Posterior cingulate gyrus (tissue), 11 donors: ENCODE measurements at places on chromosomes 5 and 9.

GRCh38 chr5:40618926-40619325, 60.8 kb upstream of the PTGER4 start:
- DNase-seq, result no peak

DNA sequence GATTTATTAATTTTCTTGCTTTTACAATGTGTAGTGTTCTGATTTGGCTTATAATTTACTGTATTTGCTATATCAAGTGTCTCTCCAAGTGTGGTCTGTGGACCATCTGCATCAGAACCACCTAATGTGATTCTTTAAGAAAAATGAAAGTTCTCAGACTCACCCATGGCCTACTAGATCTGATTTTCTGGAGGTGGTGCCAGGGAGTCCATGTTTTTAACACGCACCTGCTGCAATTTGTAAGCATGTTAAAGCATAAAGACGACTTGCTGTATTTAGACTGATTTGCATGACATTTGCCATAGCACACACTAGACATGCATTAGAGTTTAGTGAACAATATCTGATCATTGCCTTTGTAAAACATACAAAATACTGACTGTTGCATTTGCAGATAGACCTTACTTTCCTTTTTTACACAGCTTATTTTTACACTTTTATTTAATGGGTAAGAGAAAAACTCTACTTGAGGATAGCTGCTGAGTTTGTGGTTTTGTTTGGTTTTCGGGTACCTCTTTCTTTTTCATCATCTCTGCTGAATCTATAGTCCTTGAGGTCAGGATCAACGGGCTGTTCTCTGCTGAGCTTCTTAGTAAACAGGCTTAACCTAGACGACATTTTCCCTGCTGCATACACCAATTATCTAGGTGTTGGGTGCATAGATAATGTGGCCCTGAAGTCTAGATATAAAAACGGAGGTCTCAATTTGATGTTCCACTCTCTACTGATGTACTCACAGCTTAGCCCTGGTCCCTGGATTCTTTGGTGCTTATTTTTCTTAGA, 138.0 kb upstream of the ZNF366 start:
- no peak for DNase-seq

GRCh38 chr9:84862810-84863287, 193.3 kb downstream of the NTRK2 start:
- DNase-seq, result no peak

GRCh38 chr5:160513485-160513884, 91.8 kb downstream of the PTTG1 start:
- DNase-seq, result no peak

DNA sequence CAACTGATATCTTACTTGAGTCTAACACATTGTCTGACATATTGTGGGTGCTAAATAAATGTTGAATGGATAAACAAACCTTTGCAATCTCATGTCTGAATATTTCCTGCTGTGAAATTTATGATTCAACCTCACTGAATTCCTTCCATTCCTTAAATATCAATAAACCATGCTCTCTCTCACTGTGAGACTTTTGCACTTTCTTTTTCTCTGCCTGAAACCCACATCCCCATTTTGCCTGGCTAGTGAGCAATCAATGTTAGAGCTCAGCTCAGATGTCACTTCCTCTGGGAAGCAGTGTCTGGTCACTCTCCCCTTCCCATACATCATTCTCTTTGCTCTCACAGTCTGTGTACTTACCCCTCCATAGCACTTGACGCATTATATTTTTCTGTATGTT, 383.7 kb upstream of the TRPC7 start:
- no peak for DNase-seq

DNA sequence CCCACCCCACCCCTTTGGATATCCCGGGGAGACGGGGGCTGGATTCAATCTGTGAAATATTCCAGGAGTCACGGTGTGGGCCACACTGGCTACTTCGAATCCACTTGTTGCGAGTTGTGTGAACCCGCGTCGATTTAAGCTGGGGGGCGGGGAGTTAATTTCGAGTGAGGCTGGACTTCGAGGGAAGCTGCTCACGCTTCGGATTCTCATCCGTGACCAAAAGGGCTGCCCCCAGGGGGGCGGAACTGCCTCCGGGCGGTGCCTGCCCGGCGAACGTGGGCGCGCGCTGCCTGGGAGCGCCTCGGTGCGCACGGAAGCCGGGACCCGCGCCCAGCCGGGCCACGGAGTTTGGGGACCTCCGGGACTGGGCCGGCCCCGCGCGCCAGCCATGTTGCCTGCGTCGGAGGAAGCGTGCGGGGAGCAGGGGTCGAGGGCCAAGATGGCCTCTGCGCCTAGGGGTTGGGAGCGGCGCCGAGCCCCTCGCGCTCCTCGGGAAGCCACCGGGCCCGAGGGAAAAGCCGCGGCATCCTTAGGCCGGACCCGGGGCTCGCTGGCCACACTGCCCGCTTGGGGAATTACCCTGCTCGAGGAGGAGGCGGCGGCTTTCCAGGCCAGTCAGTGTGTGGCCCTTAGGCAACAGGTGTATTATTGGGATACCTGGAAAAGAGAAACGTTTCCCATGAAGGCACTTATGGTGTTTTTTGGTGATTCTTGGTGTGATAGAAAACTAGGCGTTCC, 975 bp downstream of the OCLN start:
- DNase-seq, result no peak

DNA sequence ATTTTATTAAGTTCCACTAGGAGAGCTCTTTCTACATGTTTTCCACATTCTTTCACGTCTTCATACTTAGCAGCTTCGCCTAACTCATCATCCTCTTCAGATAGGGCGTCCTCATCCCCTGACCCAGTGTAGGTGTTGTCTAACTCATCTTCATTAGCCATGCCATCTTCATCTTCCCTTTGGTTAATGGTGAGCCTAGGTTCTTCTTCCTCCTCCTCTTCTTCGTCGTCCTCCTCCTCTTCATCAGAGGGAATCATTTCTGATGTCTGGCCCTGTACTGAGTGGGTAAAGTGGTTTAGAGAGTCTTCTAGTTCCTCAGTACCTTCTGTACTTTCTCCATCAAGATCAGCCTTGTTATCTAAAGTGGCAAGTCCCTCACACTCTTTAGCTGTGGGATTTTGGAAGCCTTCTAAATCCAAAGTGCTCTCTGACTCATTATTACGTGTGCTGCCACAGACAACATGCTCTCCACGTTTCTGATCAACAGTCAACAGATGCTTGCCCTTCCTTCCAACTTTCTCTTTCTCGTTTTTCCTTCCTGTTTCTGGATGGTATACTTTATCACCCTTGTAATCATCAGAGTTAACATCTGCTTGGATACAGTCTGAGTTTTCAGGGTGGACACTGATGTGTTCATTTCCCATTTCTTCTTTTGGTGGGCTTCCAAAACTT, 31.1 kb downstream of the TUT7 start:
- no peak for DNase-seq

DNA sequence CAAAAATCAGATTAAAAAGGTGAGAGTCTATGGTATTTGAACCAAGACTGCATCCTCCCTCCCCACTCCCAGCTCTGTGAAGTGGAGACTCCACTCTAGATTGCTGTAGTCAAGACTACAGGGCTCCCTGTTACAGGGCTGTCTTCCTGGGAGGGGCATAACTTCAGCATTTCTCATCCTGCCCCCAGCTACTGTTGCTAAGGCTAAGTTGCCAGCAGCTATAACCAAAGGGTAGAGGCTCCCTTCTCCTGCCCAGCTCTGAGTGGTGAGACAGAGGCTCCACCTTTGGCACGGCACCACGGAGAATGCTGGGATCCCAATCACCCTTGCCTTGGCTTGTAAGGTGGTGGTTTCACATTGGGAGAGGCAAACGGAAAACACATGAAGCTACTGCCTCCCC, 39.2 kb upstream of the GCNT4 start:
- no peak for DNase-seq

DNA sequence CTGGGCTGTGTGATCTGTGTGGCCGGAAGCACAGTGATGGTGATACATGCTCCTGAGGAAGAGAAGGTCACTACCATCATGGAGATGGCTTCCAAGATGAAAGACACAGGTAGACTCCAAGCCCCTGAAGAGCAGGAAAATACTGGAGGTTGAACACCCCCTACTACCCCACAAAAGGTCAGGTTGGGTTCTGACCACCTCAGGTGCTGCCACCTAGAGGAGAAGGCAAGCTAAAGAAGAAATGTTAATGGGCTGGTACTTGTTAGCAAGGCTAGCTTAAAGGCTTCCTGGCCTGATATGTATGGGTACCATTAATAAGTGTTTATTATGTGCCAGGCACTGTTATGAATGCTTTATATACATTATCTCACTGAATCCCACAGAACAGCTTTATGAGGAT, 11.7 kb downstream of the NIPAL4 start:
- DNase-seq, result no peak

DNA sequence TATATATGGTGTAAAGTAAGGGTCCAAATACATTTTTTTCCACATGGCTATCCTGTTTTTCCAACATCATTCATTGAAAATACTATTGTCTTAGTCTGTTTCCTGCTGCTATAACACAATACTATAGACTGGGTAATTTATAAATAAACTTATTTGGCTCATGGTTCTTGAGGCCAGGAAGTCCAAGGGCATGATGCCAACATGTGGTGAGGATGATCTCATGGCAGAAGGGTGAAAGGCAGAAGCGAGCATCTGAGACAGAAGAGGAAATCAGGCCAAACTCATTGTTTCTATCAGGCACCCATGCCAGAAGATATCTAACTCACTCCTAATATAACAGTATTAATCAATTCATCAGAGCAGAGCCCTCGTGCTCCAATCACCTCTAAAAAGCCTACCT, 42.6 kb downstream of the ANKRD55 start:
- no peak for DNase-seq

DNA sequence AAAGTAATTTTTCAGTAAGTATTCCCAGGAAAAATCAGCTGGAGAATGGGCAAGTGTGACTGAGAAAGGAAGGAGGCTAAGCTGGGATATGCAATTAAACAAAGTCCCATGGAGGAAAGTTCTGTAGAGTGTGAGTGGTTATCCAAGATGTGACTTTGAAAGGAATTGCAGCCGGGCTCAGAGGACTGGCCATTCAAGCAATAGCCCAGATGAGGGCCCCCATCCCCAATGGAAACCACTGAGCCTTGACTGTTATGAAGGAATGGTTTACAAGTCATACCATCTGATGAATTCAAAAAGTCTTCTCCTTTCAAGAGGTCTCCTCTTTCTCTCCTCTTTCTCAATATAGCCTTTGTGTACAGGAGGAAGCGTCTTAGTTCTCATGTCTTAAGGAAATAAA, 6.5 kb downstream of the LVRN start:
- DNase-seq, result no peak

GRCh38 chr9:119026120-119026519, 343.1 kb downstream of the BRINP1 start:
- DNase-seq, result peak; percentile 91

GRCh38 chr5:174172566-174172965, 127.1 kb downstream of the NSG2 start:
- DNase-seq, result peak; percentile 52

DNA sequence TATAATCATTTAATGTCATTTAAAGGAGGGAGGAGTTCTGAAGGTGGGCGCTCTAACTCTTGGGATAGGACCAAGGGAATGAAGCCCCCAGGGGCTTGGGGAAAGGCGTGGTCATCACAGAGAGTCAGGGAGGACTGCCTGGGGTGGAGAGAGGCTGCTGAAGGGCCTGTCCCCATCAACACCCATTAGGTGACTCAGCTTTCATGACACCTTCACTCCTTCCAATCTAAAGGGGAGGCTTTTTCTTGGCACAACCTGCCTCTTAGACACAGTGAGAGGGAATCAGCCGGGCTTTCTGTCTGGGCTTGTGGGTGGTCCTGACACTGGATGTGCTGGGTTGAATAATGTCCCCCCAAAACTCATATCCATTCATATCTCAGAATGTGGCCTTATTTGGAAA, 31.4 kb upstream of the ANKRD33B start:
- no peak for DNase-seq

DNA sequence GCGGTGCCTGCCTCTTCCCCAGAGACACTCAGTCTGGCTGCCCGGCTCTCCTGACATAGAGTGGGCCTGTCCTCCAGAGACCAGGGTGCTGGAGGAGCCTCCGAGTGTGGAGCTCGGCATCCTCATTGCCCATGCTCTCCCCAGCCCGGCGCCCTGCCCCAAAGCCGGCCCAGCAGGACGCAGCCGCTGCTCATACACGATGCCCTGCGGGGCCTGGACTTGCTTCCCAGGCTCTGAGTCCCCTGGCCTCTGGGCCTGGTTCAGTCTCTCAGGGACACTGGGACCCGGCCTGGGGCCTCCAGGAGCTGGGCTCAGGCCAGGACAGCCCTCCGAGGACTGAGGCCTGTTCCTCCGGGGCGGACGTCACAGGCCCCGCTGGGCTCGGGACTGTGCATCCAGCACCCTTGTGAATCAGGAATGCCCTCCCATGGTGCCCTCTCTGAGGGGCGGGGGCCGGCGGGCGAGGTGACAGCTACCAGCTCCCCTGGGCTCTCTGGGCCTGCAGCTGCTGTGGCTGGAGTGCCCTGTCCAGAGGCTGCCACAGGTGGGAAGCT, 23.2 kb downstream of the TPPP start:
- peak; percentile 84 for DNase-seq

DNA sequence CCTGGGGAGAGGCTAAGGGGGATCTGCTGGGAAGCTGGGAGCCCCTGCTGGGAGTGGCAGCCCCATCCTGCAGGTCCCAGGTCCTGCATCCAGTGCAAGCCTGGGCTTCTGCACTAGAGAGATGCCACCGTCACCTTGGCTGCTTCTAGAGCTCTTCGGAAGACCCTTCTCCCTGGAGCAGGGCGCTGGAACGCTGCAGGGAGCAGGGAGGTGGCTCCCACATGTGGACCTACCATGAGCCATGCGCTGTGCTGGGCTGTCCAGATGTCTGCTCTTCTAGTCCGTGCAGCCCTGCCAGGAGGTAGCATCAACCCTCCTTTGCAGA, 90.9 kb upstream of the PHYKPL start:
- DNase-seq, result peak; percentile 70

DNA sequence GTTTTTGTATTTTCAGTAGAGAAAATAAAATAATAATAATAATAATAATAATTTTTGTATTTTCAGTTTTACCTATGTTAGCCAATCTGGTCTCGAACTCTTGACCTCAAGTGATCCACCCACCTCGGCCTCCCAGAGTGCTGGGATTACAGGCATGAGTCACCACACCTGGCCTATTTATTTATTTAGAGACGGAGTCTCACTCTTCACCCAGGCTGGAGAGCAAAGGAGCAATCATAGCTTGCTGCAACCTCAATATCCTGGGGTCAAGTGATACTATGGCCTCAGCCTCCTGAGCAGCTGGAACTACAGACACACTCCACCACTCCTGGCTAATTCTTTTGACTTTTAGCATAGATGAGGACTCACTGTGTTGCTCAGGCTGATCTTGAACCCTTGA, 167.5 kb downstream of the TLE1 start:
- DNase-seq, result no peak

DNA sequence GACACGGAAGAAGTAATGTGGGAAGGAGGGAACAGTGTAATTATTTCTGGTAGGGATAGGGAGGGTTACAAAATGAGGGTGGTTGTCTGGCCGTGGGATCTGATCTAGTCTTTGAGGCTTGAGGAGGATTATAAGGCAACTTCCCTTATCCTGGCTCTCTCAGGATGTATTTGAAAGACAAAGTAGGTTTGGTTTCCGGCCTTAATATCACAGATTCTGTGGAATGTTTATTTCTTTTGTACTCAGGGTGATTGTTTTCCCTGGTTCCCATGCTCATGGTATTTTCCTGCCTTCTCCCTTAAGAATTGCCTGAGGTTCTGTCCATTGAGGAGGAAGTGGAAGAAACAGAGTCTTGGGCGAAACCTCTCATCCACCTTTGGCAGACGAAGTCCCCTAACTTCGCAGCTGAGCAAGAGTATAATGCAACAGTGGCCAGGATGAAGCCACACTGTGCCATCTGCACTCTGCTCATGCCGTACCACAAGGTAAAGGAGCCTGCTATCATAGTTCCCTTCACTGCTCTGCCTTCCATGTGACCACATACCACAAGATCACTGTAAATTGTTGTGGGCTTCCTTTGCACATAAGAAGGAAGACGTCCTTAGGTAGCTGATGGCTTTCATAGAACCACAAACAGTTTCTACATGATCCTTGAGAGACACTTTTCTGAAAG, 253.8 kb downstream of the KDM4C start:
- no peak for DNase-seq
